Brain pericyte (primary cell): ENCODE measurements at places on chromosomes 6 and 20.

DNA sequence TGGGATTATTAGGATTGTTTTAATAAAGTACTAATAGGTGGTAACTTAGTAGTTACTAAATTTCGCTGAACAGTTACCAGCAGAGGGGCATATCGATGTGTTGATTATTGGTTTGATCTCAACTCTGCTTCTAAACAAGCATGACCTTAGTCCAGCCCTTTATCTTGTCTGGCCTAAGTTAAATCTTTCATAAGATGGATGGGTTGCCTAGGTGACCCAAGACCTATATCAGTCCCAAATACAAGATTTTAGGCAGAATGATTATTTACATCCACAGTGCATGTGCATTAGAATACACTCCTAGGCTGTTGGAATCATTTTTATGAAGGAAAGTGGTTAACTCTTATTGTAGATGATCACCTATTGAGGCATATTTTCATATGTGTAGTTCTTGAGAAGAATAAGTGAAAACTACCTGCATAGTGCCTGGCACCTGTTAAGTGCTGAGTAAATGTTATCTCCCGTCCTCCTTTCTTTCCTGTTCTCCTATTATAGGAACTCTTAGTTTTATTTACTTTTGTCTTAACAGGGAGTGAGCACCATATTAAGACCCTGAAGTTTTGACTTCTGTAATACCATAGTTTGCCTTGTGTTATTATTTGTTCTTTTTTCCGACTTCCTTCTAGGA is 1.1 kb downstream of the HSF2 start:
- DNase-seq, result no peak

DNA sequence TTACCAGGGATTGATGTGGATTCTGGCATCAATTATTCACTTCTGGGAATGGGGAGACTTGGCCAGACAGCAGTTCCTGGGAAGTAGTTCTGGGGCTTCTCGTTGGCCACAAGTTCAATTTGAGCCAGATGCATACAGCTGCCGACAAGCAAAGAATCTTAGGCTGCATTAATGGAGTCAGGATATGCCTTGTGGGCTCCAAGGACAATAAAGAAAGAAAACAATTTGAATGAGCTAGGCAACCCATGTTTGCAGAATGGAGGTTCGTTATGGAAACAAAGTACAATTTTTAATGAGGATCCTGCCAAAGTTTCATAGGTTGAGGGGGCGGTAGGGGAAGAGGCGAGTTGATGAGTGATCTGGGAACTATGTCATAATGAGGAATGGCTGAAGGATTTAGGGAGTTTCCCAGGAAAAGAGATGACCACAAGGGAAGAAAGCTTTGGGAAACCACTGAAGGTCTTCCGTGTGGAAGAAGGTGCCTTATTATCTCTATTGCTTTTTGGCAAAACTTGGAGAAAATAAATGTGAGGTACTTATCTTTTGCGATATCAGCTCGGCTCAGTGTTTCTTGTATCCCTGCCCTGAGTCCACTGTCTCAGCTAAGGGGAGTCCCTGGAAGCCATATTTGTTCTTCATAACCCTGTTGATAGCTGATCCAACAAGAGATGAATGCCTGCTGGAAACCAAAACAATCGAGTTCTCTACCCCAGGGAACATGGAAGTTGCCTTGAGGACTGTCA is 181.0 kb upstream of the ZNF217 start:
- no peak for DNase-seq

DNA sequence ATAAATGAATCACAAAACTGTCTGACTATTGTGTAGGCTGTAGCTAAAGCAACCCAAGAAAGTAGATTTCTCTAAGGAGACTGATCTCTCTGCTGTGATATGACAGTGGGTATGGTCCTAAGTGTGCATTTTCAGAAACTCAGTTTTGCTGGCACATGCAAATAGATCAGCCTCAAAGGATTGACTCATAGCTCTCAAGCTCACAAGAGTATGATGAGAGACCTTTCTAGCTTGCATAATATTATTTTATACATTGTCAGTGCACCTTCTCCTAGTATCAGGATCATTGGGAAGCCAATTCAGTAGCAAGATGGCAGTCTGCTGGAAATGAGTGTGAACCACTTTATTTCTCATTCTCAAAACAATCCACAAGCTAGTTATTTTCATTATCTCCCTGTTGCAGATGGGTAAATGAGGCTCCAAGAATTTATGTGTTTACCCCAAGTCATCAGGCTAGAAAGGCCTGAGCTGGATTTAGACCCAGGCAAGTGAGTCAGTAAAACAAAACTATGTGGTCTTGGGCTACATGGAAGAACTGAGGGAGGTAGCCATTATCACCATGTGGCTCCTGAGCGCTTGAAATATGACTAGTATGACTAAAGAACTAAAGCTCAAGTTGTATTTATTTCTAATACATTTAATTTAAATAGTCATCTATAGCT is 27.9 kb upstream of the PLCB4 start:
- DNase-seq, result no peak

DNA sequence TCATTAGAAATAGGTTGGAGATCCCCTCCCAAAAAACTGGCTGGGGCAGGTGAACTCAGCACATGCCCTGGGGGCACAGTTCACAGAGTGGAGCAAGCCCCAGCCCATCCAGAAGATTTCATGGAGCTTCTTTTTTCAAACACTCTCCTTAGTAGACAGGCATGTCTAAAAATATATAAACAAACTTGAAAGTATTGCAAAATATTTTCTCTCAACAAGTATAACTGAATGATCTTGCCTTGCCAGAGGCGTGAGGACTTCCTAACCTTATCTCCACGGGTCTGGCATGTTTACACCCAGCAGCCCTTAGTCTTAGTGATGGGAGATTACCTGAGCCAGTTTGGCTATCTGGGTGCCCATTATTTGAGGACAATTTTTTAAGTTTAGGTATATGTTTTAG is 107.1 kb downstream of the QRSL1 start:
- DNase-seq, result no peak

- DNase-seq, result no peak
Measured at GRCh38 chr20:50920997-50921396, 10.2 kb downstream of the ADNP start.
